Mesenchymal stem cell (in vitro differentiated cells and primary cell): ENCODE measurements at places on chromosomes 2 and 18.

DNA sequence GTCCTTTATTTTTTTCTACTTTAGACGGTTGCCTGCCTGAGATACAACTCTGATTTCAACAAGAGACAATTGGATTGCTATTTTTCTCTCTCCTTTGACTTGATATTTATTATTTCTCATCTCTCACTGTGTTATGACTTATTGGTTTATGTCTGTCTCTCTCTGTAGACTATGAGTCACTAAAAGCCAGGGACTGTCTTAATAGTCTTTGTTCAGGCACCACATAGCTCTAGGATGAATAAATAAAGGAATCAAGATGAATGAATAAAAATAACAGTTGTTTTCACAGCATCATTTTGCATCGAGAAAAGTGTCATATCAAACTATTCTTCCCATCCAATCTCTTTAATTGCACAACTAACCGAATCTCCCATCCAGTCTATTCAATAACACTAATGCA is 31.4 kb upstream of the CD28 start:
- no peak for DNase-seq

GRCh38 chr2:19651466-19651865 is 250.3 kb downstream of the TTC32 start:
- DNase-seq: no peak

- DNase-seq: no peak
These were observed 38.8 kb downstream of the ZNF519 start for GRCh38 chr18:14093307-14093915.

DNA sequence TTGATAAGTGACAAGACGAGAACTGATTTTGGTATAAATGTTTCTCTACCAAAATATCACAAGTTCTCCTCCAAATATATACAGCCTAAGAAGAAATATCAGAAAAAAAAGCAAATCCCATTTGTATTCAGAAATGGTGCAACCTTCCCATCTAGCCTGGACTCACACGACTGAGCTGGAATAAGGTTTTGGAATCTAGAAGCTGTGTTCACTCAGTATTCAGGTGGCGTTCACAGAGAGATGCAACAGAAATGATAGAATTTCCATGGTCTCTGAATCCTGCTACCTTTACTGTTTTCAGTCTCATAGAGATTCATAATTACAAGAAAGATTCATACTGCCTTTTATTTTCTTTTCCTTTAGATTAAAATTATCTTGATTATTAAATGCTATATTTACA is 347.2 kb upstream of the TRIB2 start:
- DNase-seq: no peak

DNA sequence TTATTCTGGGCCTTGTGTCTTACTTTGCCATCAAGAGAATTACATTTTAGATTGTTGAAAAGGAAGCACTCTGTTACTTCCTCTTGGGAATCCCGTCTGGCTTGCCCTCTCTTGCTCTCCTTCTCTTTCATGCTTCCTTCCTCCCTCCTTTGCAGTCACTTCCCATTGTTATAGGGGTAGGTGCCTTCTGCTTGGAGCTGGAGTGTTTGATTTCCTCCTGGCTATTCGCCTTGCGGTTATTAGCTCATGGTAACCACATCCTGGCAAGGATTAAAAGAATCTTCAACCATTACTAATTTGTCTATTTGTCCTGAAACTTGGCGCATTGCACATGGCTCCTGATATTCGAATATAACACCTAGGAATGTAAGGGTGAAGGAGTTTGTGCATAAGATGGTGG is 115.0 kb downstream of the CERS6 start:
- DNase-seq: peak; percentile 11

GRCh38 chr18:34985963-34986362 is 55.2 kb upstream of the MAPRE2 start:
- DNase-seq: no peak

GRCh38 chr2:25366629-25367028 is 24.9 kb upstream of the DNMT3A start:
- DNase-seq: no peak

- DNase-seq: no peak
These were observed 863 bp downstream of the ECEL1 start for GRCh38 chr2:232486558-232487384.

DNA sequence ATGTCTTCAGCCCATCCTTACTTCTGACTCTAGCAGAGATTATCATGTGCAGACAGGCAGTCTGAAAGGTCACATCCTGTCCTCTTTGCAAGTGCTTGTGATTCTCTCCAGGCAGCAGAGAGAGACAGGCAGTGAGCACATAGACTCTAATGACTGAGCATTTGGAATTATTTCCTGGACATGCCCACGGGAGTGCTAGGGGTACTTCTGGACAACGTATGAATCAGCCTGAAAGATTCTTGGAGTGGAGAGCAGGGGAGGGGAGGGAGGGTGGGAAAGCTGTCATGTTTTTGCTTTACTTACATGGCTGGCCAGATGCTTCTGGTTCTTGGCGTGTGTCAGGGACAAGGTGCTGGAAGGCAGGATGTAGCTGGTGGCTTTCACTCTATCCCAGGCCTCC is 150.6 kb downstream of the RIF1 start:
- peak; percentile 85 for DNase-seq

DNA sequence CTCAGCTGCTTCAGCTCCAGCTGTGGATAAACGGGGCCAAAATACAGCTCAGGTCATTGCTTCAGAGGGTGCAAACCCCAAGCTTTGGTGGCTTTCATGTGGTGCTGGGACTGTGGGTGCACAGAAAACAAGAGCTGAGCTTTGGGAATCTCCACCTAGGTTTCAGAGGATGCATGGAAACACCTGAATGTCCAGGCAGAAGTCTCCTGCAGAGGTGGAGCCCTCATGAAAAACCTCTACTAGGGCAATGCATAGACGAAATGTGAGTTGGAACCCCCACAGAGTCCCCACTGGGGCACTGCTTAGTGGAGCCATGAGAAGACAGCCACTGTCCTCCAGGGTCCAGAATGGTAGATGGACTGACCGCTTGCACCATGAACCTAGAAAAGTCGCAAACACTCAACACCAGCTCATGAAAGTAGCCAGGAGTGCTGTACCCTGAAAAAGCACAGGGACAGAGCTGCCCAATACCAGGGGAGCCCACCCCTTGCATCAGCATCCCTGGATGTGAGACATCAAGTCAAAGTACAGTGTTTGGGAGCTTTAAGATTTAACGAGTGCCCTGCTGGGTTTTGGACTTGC is 147.9 kb upstream of the SOX11 start:
- DNase-seq: no peak

DNA sequence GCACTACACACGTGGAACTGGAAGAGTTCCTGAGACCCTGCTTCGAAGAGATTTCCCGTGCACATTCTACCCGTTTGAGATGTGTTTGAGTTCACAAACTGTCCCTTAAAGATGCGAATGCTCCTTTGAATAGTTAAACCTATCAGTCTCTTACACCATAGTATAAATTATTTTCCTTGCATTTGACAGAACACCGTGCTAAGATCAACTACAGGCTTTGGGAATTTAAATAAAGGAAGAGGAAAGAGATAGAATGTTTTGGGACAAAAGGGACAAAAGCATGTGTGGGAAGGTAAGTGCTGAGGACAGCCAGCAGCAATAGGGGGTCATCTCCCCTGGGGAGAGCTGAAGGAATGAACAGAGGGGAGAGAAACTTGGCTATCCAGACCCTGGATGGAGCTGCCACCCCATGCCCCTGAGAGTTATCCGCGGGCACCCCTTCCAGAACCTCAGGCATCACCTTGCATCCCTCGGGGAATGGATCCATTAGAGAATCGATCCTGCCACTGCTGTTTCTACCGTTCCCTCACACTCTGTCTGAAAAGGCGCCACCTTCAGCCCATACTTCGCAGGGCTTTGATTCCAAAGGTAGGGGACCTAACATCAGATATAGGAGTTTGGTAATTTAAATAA is 888 bp upstream of the ADCY3 start:
- DNase-seq: peak; percentile 38

- peak; percentile 83 for DNase-seq
These were observed 88.0 kb upstream of the RAB27B start for GRCh38 chr18:54740136-54740846.

DNA sequence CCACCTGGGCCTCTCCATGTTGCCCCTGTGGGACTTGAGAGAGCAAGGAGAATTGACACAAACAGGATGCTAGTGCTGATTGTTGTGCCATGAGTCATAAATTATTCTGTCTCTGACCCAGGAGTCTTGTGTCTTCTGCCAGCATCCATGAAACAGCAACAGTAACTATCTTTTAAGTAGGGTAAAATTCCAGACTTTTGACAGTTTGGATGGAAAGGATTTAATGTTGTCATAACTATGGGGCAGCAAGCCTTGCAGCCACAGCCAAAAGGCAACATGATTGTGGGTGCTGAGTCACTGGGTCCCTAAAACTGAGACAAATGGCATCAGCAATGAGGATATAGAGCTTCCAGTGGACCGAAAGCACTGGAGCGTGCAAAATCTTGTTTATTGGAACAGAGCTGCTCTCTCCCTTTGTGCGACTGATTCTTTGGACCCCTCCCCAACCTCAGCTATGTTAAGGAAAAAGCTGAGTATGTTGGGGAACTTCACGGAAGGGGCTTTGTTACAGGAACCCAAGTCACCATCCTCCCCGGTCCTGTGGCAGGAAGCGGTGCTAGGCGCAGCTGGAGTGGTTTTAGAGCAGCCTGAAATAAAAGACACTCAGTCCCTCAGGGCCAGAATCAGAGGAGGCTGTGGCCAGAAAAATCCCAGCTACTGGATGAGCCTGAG is 9.6 kb upstream of the ITPRIPL1 start:
- peak; percentile 53 for DNase-seq

- no peak for DNase-seq
These were observed 32.0 kb upstream of the LOXHD1 start for GRCh38 chr18:46688853-46689525.

GRCh38 chr2:162908567-162908966 is 70.0 kb upstream of the KCNH7 start:
- DNase-seq: no peak

DNA sequence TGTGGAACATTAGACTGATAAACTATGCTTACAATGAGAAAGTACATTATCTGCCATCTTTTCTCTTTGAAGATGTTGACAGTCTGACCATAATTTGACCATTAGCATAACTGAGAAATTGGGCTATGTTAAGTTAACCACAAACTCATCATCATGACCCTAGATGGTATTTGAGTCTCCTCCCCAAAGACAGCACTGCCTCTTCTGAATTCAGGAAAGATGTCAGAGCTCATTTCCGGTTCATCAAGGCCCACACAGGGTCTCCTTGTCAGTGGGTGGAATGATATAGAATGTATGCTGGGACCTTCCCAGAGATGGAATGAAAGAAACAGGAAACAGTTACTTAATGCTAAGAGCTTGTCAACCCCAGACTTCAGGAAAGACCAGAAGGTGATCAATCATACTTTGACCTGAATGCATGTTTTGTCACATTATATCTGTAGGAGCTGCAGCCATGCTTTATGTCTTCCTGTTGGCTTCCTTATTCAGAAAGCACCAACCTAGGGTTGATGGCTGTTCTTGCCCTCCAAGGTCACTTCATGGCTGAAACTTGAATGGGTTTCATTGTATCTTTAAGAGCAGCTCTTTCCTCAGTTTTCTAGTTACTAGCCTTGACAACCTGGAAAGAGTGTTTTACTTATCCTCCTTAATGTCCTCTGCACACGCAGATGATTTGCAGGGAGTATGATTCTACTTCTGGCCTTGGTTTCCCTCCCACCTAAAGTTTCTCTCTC is 99.1 kb upstream of the NEUROD1 start:
- DNase-seq: peak; percentile 83

DNA sequence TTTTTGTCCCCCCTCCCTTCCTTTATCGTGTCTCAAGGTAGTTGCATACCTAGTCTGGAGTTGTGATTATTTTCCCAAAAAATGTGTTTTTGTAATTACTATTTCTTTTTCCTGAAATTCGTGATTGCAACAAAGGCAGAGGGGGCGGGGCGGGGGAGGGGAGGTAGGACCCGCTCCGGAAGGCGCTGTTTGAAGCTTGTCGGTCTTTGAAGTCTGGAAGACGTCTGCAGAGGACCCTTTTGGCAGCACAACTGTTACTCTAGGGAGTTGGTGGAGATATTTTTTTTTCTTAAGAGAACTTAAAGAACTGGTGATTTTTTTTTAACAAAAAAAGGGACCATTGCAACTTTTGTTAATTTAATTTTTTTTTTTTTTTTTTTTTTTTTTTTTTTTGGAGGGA is 2.1 kb downstream of the SOX11 start:
- DNase-seq: peak; percentile 32

- no peak for DNase-seq
These were observed 82.3 kb downstream of the ARL4C start for GRCh38 chr2:234414596-234414995.

GRCh38 chr2:226818930-226819329 is 16.9 kb upstream of the RHBDD1 start:
- DNase-seq: no peak

DNA sequence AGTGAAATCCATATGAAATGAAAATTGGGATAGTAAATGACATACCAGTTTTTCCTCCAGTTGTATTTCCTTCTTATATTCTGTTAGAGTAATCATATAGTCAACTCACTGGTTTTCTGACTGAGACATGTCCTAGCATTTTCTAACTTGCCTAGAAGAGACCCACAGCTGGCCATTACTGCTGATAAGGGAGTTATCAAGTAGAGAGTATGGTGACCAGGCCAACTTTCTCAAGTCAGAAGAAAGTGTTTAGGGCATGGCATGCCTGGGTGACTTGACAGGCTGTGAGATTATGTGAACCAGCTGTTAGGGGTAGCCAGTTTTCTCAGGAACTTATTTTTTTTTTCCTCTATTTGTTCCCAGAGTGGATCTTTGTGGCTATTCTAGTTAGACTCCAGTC is 81.2 kb downstream of the GPD2 start:
- no peak for DNase-seq

- DNase-seq: no peak
These were observed 83.7 kb upstream of the UBXN4 start for GRCh38 chr2:135657806-135658582.

GRCh38 chr2:46333912-46334311 is 36.7 kb downstream of the EPAS1 start:
- no peak for DNase-seq

DNA sequence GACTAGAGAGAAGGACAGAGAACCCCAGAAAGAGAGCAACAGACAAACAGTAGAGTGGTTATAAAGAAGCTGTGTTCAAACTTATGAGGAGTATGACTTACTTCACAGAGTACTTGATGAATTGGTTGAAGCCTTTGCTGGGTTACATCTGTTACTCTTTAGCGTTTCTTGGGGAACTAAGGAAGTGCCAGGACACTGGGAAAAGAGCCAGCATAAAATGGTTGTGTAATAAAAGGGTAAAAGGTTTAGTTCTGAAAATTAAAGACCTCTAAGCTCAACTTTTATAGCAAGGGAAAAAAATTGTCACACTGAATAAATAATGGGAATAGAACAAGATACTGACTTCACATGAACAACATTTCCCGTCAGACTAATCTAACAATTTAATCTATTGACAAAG is 17.0 kb upstream of the STAT4 start:
- DNase-seq: peak; percentile 61

DNA sequence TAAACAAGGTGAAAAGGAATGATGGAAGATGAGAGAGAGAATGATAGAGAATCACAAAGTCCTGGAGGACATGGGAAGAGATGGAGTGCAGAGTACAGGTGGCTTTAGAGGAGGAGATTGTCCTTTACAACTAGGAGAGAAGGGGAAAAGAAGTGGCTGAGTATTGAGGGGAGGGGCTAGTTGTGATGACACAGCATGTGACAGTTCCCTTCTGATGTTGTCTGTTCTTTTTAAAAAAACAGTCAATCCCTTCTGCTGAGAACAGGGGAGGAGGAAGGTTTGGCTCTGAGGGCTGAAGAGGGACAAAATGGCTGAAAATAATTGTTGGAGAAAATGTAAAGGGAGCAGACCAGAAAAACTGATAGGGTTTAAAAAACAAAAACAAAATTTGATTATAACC is 44.0 kb downstream of the STEAP3 start:
- DNase-seq: no peak
